ENCODE measurements at places on chromosomes 6 and 20.
A peak's percentile ranks its signal among the peaks of the same experiment; 100 is the strongest.

- no peak for DNase-seq
These were observed 18.4 kb downstream of the TSBP1 start for GRCh38 chr6:32353348-32353747.

- DNase-seq, result no peak
These were observed 426.0 kb downstream of the KIF16B start for GRCh38 chr20:16147216-16147615.

GRCh38 chr6:104625536-104625935 lies 234.2 kb downstream of the HACE1 start:
- DNase-seq, result peak; percentile 83

- peak; percentile 61 for DNase-seq
These were observed 81.0 kb downstream of the NDUFAF5 start for GRCh38 chr20:13865791-13866351.

DNA sequence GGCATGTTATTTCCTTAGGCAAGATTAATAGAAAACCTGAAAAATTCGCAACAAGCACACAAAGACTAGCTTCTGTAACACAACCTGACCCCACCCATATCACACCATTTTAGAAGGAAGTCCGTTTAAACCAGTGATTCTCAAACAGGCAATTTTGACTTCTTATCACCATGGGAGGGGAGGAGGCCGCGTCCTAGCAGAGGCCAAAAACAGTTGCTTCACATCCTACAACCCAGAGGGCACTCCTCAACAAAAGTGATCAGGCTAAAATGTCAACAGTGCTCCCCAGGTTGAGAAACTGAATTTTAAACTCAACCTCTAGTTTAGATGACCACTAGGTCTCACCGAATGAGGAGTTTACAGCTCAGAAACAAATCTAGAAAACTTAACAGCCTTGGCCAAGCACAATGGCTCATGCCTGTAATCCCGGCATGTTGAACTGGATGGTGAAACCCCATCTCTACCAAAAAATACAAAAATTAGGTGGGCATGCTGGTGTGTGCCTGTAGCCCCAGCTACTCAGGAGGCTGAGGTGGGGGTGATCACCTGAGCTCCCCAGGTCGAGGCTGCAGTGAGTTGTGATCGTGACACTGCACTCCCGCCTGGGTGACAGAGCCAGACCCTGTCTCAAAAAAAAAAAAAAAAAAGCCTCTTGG lies 3.4 kb downstream of the SNX5 start:
- DNase-seq, result no peak

- DNase-seq, result no peak
These were observed 120.6 kb upstream of the AGPAT4 start for GRCh38 chr6:161394437-161394836.

GRCh38 chr20:16419138-16419715 lies 154.0 kb downstream of the KIF16B start:
- DNase-seq, result no peak

- DNase-seq, result no peak
These were observed 37.3 kb upstream of the APCDD1L start for GRCh38 chr20:58552366-58552934.

DNA sequence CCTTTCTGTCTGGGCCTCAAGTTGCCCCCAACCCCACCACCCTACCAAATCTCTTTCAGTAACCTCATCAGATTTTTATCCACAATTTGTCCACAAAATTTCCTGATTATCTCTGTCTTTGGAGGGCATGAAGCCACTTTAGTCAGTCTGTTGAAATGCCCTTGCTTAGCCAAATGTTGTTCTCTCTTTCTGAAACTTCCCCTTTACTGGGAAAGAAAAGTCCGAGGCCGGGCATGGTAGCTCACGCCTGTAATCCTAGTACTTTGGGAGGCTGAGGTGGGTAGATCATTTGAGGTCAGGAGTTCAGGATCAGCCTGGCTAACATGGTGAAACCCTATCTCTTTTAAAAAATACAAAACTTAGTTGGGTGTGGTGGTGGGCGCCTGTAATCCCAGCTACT lies 33.8 kb downstream of the TOMM6 start:
- DNase-seq, result no peak

- DNase-seq, result peak; percentile 84
These were observed 76.4 kb downstream of the EYA2 start for GRCh38 chr20:46970937-46971630.

- DNase-seq, result no peak
These were observed 90.1 kb downstream of the FOXO3 start for GRCh38 chr6:108650781-108651180.

GRCh38 chr6:21163110-21163837 lies 430.3 kb upstream of the SOX4 start:
- DNase-seq, result peak; percentile 74

DNA sequence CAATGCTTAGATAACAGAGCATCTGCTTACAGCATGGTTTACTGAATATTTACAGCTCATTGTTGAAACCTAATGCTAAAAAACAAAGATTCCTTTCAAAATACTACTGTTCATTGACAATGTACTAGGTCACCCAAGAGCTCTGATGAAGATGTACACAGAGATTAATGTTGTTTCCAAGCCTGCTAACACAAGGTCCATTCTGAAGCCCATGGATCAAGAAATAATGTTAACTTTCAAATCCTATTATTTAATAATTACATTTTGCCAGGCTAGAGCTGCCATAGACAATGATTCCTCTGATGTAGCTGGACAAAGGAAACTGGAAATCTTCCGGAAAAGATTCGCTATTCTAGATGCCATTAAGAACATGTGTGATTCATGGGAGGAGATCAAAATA lies 355.6 kb downstream of the TENT5A start:
- DNase-seq, result no peak

GRCh38 chr20:52768694-52769093 lies 203.5 kb upstream of the TSHZ2 start:
- DNase-seq, result no peak

- DNase-seq, result no peak
These were observed 370.2 kb upstream of the SASH1 start for GRCh38 chr6:147972448-147972847.

DNA sequence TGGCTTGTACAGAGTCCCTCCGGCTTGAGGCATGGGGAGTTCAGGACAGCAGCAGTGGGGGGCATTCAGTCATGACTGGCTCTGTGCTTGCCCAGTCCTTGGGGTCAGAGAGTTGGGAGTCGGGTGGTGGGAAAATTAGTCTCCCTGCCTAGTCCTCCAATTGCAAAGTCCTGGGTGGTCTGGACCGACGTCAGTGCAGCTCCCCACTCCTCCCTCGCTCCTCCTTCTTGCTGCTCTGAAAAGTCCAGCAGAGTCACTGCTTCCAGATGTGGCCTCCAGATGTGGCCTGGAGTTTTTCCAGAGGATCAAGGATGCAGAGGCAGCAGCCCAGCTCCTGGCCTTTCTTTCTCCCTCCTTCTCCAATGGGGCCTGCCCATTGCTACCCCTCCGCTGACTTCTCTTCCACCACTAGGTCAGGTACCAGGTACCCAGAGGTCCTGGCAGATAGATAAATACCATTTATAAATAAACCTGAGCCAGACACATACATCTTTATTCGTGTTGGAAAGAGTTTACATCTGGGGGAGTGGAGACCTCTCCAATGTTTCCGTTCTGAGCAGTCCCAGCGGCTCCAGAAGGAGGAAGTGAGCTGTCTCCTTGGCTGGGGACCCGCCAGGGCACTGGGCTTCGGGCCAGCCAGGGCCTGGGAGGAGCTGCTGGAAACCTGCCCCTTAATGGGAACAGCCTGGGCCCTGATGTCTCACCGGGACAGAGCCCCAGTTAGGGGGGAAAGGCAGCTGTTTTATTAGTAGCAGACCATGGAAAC lies 49.0 kb upstream of the RNF24 start:
- DNase-seq, result peak; percentile 27

DNA sequence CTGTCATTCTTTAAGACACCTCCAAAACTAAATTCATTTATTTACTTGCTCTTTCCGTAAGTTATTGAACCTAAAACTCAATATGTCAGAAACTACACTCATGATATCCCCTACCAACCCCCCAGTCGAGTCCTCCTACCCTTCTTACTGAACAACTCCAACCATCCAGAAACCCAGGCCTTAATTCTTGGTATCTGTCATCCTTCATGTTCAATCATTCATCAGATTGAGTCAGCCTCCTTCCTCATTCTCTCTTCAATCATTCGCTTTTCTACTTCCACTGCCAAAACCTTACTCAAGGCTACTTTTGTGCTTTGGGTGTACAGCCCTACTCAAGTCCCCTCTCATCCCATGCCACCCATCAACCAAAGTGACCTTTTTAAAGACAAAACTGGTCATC lies 95.7 kb downstream of the SMLR1 start:
- no peak for DNase-seq

DNA sequence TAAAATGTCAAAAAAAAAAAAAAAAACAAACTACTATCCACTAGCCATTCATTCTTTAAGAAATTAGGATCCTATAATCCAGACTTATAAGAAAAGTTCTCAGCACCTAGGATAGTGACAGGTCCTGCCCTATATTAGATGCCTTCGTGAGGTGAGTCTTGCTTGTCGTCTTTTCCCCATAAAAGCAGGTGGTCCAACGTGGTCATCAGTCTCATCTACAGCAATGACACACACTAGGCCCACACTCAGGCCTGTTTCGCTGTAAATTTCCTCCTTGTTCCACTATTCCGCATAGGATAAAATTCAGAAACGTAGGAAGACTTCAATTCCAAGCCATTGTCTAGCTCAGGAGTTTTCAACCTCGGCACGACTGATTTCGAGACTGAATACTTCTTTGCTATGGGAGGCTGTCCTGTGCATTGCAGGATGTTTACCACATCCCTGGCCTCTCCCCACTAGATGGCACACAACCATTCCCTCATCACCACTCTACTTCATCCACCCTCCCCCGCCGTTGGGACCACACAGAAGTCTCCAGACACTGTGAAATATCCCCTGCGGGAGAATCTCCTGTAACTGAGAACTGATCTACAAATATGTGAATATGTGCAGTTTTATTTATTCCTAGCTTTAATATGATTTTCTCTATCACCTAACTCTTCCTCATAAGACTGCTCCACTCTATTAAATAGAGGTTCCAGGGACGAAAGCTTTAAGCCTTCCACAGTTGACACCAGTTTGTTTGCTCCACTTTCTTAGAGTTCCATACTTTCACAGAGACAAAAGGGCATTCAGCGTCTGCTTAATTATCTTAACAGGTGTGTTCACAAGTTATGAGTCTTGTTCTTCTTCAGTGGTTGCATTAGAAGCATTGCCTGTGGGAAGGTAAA lies 346.3 kb downstream of the BMP2 start:
- DNase-seq, result no peak

GRCh38 chr6:25748049-25748448 lies 6.5 kb upstream of the SLC17A4 start:
- DNase-seq, result peak; percentile 57

- no peak for DNase-seq
These were observed 203.0 kb downstream of the CDC5L start for GRCh38 chr6:44590471-44590870.

DNA sequence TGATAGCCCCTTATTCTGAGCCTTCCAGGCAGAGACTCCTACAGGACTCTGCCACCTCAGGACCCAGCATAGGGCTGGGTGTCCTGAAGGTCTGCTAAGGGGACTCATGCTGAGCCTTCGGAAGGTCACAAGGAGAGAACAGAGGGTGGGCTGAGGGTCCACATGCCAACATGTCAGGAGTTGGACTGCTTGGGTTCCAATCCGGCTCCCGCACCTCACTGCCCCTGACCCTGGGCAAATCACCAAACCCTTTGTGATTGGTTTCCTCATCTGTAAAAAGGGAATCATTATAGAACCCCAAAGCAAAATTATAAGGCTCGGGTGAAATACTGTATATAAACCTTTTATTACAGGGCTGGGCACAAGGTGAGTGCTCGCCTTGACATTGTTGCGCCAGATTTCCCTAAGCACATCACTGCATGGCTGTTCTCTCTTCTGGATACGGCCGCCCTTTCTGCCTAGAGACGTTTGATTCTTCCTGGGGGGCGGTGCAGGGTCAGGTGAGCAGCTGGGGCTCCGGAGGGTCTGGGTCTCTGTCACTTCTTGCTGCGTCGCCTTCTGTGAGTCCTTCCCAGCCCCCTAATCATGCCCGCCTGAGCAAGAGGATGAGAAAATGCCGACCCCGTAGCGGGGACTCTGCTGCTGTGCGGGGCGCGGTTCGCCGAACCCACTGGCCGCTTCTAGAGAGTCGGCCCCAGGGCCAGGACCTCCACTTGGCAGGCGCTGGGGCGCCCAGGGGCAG lies 90.5 kb upstream of the EPB41L1 start:
- DNase-seq, result no peak

DNA sequence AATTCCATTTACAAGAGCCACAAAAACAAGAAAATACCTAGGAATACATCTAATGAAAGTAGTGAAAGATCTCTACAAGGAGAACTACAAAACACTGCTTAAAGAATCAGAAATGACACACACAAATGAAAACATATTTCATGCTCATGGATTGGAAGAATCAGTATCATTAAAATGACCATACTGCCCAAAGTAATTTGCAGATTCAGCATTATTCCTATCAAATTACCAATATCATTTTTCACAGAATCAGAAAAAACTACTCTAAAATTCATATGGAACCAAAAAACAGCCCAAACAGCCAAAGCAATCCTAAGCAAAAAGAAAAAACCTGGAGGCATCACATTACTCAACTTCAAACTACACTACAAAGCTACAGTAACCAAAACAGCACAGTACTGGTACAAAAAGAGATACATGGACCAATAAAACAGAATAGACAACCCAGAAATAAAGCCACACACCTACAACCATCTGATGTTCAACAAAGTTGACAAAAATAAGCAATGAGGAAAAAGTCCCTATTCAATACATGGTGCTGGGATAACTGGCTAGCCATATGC lies 24.3 kb downstream of the REV3L start:
- DNase-seq, result no peak

Measured in trophoblast cell (in vitro differentiated cells and primary cell).